Pulmonary artery endothelial cell (primary cell): ENCODE measurements at places on chromosomes 6 and 20. TPM values are rescaled to one million over a fixed set of nuclear protein-coding genes. Genes with fewer than 3 reads are reported as not detected.

DNA sequence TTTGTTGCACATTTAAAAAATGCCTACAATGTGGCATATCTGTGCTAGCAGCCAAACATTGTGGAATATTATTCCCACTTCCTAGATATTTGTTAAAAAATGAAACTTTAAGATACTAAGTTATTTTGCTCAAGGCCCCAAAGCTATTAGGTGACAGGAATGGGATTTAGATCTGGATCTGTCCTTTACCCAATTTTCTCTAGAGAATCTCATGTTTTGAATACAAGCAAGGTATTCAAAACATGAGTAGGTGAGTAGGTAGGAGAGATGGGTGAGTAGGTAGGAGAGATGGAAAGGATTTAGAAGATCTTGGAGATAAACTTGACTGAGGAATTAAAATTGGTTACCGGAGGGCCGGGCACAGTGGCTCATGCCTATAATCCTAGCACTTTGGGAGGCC is 61.2 kb upstream of the AKIRIN2 start:
- no peak for DNase-seq

DNA sequence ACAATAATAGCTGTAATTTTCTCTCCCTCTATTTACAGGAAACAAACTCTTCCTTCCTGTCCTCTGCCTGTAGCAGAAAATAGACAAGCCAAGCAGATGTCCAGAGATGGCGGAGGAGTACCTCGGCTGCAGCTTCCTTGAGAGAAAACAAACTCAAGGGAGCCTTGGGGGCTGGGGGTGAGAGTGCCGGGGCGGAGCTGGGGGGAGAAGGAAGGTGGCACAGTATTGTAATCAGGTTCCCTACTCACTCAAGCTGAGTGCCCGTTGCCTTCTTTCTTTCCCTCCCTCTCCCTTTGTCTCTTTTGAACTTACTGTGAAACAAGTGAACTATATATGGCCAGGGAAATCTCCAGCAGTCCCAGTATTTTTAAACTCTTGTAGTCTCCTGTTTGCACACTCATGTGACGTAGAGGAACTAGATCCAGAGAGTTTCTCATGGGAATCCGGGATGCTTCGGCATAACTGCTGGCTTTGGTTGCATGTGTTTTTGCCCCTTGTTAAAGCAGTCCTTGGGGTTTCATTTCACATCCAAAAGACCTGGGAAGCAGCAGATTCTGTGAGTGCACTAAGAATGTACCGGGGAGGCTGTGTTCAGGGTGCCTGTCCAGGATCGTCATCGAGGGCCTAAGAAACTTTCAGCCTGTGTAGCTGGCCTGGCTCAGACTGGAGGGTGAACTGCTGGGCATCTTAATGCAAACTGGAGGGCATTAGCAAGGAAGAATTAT is 44.6 kb upstream of the HDDC2 start:
- DNase-seq = no peak

DNA sequence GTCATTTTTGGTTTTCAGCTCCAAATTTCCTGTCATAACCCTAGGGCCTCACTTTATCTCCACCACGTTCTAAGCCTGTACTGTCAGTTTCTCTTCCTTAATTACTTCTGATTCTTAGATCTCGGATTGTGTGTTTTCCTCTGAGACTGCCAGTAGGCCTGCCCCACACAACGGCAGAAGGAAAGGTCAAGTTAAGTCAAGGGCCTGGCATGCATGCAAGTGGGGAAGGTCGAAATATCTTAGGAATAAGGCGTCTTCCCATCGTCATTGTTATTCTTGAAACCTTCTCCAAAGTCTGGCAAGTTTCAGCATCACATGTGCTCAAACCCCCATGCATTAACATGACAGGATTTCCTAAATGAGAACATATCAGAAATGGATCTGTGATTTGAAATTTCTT is 203.5 kb upstream of the TSHZ2 start:
- no peak for DNase-seq

DNA sequence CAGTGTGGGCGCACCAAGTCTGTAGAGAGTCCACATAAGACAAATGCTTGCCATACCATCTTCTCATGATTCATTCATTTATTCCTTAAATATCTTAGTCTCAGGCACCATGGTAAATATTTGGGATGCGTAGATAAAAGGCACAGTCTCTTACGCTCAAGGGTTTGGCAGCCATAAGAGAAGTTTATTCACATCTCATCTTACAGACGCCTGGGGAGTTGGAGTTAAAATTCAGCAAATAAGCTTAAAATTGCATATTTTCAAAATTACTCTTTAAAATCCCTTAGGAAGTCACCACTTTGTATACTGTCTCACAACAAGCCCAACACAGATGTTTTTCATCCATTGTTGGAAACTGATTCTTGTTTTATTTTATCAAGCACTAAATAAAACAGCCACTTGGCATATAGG is 363.3 kb downstream of the KIF16B start:
- no peak for DNase-seq

DNA sequence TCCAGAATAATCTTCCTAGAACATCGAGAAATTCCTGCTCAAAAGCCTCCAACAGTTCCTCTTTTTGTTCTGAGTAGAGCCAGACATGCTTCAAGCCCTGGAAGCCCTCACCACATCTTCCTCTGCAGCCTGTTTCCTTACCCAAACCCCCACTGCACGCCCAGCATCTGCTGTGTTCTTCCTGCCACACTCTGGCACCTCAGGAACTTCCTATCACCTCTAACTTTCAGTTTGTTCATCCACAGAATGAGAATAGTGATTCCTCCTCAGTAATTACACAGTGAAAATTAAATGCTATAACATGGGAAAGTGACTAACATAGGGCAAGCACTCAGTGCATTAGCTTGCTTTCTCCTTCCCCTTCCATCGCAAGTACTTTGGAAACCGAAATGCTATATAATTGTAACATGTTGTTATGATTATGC is 26.3 kb downstream of the C6orf89 start:
- no peak for DNase-seq

GRCh38 chr6:71642120-71642519 is 244.2 kb upstream of the RIMS1 start:
- no peak for DNase-seq

DNA sequence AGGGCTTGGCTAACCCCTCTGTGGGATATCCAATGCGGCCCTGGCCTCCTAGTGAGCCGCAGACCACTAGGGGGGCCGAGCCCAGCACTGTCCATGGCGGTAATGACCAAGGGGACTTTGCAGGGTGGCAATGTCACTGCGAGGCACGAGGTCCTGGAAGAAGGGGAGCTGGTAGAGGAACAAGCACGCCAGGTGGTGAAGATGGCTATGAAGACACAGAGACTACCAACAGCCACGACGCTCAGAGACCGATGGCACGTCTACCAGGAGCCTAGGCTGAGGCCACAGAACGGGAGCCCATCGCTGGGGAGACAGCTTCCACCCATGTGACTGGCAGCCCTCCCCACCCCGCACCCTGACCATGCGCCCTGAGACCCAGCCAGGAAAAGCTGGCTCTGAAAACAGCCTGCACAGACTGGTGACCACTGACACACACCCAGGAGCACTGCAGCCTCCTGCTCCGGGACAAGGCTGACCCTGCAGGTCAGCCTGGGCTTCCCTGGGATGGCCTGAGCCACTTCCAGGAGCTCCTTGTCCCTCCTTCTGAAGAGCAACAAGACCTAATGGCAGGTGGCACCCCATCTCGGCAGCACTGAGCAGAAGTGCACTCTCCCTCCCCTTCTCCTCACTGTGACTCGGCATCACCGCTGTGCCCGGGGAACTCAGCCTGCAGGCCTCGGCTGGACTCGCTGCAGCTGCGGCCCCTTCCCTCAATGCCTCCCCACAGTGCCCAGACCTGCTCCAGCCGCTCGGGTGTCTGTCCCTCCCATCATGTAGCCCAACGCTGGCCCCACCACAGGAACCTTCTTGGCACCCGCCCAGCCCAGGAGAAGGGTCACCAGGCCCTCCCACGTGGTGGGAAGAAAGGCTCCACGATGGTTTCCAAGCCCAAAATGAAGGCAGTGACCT is 56.9 kb downstream of the GNAS-AS1 start:
- no peak for DNase-seq

DNA sequence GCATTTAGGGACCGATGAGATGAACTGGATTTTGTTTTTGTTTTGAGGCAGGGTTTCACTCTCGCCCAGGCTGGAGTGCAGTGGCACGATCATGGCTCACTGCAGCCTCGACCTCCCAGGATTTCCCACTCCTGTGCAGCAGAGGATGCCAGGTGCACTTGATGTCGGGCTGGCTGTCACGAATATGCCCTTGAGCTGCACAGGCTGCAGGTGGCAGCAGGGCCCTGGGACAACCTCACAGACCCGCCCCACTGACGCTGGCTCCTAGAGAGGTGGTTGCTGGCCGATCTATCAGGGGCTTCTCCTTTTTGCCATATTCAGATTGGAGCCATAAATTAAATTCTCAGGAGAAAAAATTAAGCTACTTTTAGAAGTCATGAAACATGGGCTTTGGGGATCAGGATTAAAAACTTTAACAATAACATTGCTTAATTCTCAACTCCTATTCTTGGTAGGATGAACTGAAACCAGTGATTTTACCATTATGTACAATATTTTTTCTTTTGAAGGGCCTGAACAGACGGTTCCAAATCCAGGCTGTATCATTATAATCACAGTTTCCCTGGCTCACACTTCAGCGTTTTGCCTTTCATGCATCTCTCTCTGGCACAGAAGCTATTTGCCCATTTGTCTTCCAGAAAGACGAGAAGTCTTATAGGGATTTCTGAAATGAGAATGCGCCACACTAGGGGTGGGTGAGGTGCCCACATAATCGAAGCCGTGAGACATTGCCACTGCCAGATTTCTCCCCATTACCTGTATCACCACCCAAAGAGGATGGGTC is 32.4 kb downstream of the NQO2 start:
- no peak for DNase-seq

GRCh38 chr20:36181934-36182603 is 27.5 kb downstream of the EPB41L1 start:
- DNase-seq = peak; percentile 11

DNA sequence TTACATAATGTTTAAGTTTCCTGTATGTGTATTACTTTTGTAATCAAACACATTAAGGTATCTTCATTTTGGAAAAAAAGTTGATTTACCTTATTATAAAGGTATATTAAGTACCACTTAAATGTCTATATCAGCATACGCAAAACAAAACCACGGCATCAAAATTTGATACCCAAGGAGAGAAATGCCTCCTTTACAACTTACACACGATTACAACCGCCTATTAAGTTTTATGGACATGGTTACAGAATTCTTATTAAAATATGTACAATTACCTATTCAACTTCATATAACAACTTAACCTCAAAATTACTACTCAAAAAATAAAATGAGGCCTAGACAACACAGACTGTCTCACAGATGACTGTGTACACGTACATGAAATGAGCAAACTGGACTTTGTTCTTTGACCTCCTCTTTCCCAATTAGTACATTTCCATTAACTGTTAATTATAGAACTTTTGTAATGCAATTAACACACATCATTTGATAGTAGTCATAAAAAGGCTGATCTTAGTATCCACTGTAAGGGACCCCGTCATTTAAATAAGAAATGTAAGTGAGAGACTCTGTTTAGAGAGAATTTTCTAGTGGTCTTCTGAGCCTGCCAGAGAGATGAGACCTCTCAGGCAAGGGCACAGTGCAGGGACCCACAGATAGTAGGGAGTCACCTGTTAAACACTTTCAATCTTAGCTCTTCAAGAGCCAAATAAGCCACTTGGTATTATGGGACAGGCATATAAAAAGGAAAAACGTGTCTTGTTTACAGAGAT is 2.5 kb downstream of the DIDO1 start:
- DNase-seq = no peak

- DNase-seq = no peak
Observed at GRCh38 chr20:34249291-34249690, 8.1 kb downstream of the ASIP start.

GRCh38 chr6:105844275-105844883 is 241.8 kb upstream of the PRDM1 start:
- DNase-seq = no peak

Gene CYP39A1
- total RNA-seq = 0.13 and 0.18 TPM in 2 replicates

Gene MACROD2
- total RNA-seq = 0.46 and 0.95 TPM in 2 replicates

Gene HLA-DRB5
- total RNA-seq = not detected in 2 replicates

Gene HDGFL1
- not detected in 2 replicates for total RNA-seq

Gene C6orf58
- 0.07 TPM in 1 of 2 replicates, not detected in the other for total RNA-seq
